ENCODE measurements at places on chromosomes 13 and 19.

DNA sequence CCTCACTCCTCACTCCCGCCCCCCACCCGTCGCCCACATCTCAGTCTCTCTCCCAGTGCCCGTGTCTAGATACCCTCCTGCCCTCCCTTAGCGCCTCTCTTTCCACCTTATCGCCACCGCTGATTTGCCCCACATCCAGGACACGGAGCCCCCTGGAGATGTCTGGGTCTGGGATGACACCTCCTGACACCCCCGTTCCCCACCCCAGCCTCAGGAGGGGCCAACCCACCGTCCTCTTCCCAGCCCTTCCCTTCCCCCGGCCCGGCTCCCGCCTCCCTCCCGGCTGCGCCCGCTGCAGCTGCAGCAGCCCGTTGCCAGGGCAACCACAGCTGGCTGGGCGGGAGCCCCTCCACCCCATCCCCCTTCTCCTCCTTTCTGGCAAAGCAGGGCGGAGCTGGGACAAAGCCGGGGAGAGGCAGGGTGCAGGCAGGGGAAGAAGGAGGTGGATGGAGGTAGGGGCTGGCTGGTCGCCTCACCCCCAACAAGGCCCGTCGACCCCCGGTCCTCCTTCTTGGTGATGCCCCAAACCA is 13.5 kb downstream of the DPF1 start:
- DNase-seq = peak; percentile 88

DNA sequence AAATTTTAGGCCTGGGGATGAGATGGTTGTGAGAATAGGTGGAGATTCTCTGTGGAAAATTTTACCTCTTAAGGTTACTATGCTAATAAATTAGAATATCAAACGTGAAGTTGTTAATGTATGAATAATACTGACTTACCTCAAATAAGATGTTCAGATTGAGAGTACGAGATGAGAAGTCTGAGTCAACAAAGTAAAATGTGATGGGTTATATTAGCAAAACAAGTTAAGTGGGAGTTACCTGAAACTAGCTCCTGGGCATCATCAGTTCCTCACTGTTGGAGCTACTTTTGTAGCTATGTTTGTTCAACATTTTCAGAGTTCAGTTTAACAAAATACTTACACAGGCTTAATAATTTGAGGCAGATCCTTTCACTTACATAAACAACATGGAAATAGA is 108.6 kb downstream of the PIBF1 start:
- no peak for DNase-seq

DNA sequence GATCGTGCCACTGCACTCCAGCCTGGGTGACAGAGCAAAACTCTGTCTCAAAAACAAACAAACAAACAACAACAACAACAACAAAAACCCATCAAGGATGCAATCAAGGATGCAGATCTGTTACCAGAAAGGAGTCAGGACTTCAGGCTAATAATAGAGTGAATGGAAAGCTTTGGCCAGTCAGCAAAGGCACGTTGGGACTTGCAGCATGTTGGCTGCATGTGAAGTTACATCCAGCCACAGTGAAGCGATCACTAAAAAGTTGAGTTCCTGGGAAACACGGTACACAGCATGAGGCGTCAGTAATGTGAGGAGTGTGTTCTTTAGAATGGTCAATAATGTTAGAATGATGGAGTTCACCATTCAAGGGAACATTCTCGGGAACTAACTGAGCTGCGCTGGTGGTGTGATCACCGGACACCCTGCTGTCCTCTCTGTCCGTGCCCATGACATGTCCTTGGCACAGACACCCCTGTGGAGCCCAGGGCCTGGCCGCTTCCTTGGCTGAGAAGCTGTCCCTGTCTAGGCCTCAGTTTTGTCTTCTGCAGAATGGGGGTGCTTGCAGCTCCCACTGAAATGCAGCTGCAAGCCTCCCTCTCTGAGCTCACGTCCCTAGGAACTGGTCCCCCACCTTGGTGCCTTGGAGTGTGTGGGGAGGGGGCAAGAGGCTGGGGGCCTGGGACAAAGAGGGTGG is 2.3 kb upstream of the LGALS7B start:
- no peak for DNase-seq

DNA sequence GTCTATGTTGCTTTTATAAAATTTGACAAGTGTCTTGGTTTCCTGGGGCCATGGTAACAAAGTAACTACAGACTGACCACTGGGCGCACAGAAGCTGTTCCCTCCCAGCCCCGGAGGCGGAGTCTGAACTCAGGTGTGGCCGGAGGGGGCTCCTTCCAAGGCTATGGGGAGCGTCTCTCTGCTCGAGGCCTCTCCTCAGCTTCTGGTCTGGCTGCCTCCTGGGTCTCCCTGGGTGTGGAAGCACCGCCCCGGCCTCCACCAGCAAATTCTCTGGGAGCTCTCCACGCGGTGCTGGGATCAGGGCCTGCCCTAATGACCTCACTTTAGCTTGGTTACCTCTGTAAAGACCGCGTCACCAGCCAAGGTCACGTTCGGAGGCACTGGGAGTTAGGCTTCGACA is 45.7 kb upstream of the F7 start:
- no peak for DNase-seq

DNA sequence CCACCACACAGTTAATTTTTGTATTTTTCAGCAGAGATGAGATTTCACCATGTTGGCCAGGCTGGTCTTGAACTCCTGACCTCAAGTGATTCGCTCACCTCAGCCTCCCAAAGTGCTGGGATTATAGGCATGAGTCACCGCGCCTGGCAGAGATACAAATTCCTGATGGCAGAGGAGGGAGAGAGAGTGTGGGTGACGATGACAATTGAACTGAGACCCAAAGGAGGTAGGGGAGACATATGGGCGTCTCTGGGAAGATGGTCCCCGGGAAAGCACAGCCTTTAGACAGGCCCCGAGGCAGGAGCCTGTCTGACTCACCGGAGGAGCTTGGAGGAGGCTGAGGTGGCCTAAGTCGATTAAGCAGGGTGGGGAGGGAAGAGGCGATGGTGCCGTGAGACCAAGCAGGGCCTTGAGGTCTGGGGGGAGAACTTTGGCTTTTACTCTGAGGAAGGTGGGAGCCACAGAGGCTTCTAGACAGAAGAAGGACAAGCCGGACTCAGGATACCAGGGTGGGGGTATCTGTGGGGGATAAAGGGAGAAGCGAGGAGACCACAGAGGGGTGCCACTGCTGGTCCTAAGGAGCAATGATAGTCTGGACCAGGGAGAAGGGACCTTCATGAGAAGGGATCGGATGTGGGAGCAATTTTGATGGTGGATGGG is 38.2 kb downstream of the ARRDC2 start:
- DNase-seq = no peak

- DNase-seq = peak; percentile 61
Measured at GRCh38 chr19:10501971-10502523, 1.1 kb downstream of the KEAP1 start.

DNA sequence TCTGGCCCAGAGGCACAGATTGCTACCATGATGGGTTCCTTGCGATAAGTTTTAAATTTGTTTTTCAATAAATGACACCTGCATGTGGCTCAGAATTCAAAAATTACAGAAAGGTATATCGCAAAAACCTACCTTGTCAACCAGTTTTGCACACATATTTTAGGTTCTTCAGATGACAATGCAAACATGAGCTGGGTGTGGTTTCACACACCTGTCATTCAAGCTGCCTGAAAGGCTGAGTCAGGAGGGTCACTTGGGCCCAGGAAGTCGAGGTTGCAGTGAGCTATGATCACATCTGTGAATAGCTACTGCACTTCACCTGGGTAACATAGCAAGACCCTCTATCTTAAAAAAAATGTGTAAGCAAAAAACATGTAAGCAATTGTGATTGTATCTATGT is 56.1 kb downstream of the DNM2 start:
- DNase-seq = no peak

GRCh38 chr13:70043685-70044084 is 63.9 kb upstream of the ATXN8OS start:
- no peak for DNase-seq

- DNase-seq = no peak
Measured at GRCh38 chr13:42947925-42948324, 44.1 kb downstream of the EPSTI1 start.

DNA sequence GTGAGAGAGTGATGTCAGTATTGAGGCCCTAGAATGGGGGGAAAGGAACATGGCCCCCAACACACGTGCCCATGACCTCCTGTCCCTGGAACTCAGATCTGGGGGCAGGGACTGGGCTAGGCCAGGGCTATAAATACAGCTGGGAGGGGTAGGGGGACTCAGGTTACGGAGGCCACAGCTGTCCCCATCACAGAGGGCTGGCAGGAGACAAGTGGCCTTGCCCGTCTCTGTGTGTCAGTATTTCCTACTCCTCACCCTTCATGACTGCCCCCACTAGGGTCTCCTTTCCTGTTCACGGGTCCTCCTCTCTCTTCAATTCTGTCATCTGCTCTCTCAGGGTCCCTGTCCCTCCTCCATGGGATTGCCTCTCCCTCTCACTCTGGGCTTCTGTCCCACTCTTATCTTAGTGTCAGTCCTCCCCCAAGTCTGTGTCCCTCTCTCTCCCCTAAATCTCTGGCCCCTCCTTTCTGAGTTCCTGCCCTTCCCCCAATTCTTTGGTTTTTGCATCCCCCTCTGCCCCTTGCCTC is 687 bp upstream of the HRC start:
- peak; percentile 47 for DNase-seq

- DNase-seq = no peak
Measured at GRCh38 chr19:35178701-35179100, 24.2 kb downstream of the FXYD5 start.

DNA sequence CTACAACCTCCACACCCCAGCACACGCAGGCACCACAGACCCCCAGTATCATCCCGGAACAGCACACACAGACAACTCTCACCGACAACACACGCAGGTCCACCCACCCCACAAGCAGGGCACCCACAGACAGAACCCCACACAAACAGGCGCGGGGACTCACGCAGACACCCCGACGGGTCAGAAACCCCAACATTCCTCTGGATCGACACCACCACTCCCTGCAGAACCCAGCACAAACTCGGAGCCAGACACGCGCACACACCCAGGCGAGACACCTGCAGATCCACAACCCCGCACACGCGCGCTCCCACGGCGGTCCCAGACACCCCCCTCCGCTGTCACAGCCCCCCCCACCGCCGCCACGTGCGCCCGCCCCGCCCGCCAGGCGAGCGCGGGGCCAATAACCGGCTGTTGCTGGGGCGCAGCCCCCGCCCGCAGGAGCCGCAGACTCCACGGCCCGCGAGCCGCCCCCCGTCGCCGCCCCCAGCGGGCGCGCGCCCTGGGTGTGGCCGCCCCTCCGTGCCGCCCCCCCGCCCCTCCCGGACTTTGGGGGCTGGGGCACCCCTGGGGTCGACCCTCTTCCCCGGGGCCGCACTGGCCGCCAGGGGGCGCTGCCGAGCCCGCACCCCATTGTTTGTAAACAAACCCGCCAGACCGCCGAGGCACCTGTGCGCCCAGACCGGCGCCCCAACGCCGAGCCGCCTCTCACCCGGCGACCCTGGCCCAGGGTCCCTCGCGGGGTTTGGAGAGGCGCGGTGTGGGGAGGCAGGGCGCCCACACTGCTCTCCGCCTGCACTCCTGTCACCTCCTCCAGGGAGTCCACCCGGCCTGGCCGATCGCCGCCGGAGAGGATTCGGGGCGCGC is 712 bp downstream of the BBC3 start:
- peak; percentile 75 for DNase-seq

DNA sequence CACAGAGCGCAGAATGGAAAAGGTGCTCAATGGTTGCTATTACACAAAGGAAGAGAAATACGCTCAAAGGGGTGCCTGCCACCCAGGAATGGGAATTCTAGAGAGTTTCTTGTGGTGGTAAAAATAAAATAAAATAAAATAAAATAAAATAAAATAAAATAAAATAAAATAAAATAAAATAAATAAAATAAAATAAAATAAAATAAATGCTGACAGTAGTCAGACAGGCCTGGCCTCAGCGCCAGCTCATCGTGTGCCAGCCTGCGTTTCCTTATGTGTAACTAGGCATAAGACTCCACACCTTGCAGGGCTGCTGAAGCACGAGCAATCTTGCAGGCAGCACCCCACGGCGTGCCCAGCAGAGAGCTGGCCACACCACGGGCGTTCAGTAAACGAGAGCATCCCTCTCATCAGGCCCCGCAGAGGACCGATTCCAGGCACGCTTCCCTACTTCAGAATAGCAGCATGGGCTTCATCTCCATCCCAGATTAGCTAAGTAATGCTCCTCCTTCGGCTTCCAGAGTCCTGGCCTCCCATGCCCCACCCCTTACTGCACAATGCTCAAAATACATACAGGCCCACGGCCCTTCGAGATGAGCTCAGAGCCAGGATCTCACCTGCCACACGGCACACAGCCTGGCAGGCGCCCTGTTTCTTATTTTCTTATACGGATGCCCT is 5.6 kb downstream of the NAPA start:
- DNase-seq = no peak

DNA sequence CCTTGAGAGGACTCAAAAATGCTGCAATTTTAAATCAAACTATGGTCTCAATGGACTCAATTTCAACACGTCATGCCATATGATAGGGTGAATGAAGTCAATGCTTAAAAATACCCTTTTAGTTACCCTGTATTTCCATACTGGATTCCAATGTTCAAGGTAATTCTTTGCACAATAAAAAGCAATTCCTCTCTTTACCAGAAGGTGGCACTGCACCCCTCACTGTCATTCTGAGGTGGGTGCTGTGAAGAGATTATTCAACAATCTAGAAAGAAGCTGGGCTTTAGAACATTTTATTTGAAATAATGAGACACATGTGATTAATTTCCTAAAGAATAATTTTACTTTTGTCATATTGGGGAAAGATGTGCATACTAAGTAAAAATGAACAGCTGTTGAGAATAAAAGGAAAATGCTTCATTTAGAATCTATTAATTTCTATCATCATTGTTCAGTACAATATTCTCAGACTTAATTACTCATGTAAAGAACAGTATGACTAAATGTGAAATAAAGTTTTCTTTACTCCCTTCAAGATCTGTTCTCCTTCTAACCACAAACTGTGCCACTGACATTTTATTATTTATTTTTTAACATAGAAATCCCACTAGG is 789.1 kb downstream of the GPC5 start:
- peak; percentile 39 for DNase-seq

DNA sequence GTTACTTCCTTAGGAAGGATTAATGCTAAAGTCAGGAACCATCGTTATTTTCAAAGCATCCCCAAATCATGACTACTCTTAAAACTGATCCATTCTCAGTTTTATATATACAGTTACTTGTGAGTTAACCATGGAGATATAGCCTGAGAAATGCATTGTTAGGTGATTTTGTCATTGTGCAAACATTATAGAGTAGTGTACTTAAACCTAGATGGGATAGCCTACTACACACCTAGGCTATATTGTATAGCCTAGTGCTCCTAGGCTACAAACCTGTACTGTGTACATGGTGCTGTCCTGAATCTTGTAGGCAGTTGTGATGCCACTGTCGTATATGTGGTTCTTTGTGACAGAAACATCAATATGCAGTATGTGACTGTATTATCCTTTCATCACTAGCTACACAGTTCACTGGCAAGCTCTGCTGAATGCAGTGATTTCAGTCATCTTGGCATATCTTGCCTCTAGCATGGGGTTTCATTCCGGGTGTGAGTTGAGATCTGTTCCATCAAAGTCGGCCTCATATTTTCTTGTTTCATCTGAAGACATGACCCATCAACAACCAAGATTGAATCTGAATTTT is 45.3 kb downstream of the CDK8 start:
- no peak for DNase-seq

Measured in nephron progenitor cell (in vitro differentiated cells).